Calu3 (cell line): ENCODE measurements at places on chromosomes 3 and 15. TPM values are rescaled to one million over a fixed set of nuclear protein-coding genes. Genes with fewer than 3 reads are reported as not detected.
A peak's percentile ranks its signal among the peaks of the same experiment; 100 is the strongest.

Gene RGMA
- 0.73 and 0.78 TPM in 2 replicates for total RNA-seq

Gene DNAJA4
- total RNA-seq, result 52.1 and 53.6 TPM in 2 replicates

Gene ACTR8
- 21.5 and 28.1 TPM in 2 replicates for total RNA-seq

Gene NUP210
- total RNA-seq, result 59.8 and 76.9 TPM in 2 replicates

Gene SLC28A2
- not detected in 2 replicates for total RNA-seq

Gene HIGD2B
- total RNA-seq, result 0.34 TPM in 1 of 2 replicates, not detected in the other

Gene SMCO1
- not detected in 2 replicates for total RNA-seq

GRCh38 chr3:188051801-188052168, 102.2 kb upstream of the LPP start:
- no peak for DNase-seq

DNA sequence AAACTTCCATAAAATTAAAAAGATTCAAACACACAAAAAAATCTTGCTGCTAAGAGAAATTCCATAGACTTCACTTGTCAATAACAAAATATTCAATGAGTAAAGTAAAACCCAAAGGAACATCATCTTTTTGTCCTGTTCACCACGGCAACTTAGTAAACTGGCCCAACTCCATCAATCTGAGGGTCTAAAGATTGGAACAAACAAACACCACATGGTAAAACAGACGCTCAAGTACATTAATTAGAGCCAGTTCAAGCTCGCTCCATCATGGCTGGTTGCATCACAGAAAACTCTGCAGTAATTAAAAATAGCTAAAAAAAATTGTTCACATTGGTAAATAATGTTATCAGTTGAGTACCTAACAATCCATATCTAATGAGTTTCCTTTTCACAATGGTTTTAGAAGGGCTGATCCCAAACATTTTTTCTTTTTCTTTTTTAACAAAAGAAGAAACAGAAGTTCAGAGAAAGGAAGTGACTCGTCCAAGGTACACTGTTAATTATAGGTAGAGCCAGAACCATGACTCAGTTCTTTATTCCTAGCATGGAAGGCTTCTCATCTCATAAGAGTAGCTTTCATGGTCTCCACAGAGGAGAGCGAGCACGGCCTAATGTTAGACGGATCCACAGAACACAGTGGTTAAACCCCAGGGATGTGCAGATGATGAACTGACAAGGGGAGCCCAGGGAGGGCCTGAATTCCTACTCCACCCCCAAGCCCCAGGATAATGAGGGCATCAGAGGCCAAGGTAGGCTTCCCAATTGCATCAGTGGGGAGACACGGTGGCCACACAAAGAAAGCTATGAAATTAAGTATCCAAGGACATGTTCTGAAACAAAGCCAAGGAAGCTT, 79.2 kb upstream of the ARHGEF3 start:
- no peak for DNase-seq

DNA sequence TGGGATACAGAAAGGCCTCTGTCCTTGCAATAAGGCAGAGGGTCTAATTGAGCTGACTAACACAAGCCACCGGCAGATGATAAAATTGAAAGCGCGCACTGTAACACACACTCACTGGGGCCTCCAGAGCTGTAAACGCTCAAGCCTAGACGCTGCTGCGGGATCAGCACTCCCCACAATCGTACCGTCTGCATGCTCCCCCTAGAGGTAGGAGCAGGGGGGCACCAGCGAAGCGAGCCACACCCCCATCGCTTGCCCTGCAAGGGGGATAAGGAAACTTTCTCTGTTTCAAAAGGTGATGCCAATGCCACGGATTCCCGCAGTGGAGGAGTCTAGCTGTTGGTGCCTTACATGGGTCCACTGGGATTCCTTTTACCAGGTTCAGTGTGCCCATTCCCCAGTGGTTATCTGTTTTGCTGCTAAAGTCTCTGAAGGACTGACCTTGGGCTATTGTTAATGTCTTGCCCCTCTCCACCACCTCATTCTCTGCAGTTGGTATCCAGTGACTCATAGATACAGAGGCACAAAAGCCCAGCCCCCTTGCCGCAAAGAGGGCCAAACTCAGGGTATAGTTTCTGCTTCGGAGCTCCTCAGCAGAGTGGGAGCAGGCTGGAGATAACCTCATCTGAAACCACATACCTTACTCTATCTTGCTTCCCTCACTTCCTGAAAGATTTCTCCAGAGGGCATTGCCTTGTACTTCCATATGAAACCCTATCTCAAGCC, 139.3 kb upstream of the KBTBD8 start:
- no peak for DNase-seq

DNA sequence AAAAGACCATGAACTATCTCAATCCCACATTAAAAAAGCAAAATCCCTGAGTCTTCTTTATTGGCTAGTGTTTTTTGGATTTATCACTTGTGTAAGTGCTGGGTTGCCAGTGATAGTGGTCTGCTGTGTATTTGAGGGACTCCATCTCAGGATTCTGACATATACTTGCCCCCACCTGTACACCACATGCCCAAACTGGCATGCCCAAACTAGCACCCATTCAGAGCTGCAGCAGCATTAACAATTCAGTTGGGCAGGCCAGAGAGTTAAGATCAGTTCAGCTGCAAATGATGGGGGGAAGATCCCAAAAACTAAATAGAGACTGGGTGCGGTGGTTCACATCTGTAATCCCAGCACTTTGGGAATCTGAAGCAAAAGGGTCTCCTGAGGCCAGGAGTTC, 6.3 kb upstream of the TIPIN start:
- DNase-seq, result no peak

DNA sequence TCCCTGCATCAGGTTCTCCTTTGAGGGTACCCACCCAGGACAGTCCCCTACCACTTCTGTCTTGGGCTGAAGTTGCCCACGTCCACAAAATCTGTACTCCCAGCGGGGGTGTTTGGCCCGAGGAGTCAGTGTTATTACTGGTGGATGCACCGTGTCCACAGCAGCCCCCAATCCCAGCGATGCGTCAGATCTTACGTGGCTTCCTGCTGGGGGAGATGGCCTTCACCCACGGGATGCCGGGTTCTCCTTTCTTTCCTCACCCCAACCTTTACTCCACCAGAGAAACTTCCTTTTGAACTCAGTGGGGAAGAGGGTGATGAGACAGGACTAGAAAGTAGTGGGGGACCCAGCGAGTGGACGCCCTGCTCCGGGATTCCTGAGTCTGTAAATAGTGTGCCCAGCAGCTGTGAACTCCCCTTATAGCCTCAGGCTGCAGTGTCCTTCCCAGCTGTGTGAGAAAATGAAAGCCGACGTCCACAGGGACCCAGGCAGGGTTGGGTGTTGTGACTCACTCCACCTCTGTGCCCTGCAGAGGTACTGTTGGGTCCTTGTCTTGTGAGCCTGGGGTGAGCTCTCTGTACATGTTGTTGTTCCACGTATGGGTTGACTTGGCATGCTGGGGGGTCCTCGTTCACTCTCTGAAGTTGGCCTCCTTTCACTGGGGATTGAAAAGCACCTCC, 31.5 kb downstream of the CRTAP start:
- DNase-seq, result no peak

DNA sequence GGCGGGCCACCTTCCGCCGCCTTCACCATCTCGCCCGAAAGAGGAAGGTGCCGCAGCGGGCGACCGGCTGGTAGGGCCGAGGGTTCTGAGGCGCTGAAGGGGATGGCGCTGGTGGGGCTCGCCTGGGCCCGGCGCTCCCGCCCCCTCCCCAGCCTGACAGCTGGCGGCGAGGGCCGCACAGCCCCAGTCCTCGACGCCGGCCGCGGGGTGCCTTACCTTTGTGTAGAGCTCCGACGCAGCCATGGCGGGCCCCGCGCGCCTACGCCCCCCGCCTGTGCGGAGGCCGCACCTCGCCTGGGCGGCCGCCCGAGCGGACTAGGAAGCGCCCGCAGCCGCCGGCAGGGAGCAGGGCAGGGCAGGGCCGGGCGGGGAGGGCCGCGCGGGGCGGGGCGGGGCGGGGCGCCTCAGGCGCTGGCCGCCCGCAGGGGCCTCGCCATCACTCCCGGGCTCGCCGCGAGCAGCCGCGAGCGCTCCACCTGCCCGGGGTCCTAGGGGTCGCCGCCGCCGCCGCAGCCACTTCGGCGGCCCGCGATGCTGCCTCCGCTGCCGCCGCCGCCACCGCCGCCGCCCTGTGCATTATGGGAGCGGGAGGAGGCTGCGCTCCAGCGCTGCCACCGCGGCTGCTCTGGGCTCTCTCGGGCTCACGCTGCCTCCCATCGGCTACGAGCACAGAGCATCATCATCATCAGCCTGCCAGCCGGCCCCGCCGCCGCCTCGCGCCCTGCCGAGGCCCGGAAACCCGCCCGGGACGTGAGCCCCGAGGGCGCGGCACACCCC, at the start of gene MYO5A:
Gene MYO5A (minus strand): TSS at position 317 of the 777 bp plus-strand sequence. CDS start 74 bp downstream, at position 243.
- peak; percentile 57 for DNase-seq

DNA sequence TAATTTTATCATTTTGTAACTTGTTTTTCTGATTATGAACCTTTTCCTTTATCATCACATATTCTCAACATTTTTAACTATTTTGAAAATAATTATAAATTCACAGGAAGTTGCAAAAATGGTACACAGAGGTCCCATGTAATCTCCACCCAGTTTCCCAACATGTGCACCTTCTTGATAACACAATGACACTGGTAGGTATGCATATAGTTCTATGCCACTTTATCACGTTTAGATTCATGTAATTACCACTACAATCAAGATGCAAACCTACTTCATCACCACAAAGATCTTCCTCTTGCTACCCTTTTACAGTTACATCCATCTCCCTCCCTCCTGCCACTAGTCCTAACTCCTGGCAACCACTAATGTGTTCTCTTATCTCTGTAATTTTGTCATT, 413.9 kb downstream of the SHQ1 start:
- no peak for DNase-seq

DNA sequence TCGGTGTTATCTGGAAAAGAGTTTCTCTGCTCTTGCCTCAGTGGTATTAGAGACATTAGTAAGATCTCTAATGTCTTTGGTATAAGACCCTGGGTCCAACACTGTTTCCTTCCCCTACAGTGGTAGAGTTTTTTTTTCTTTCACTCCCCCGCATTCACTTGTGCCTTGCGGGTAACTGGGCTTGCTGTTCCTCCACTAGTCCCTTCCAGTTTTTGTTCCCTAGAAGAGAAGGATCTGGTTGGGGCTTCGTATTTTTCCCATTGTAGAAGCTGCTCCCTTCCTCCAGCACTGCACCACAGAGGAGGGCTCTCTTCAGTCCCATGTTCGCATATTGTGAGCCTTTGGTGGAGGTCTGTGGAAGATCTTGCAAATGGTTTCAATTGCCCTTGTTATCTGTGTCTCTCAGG, 13.7 kb downstream of the CTDSPL2 start:
- no peak for DNase-seq

- no peak for DNase-seq
Measured at GRCh38 chr3:17133632-17134545, 249.1 kb downstream of the PLCL2 start.

- peak; percentile 48 for DNase-seq
Measured at GRCh38 chr15:55741833-55742497, 987 bp downstream of the PRTG start.

- DNase-seq, result no peak
Measured at GRCh38 chr3:11726146-11726545, 82.4 kb upstream of the VGLL4 start.

DNA sequence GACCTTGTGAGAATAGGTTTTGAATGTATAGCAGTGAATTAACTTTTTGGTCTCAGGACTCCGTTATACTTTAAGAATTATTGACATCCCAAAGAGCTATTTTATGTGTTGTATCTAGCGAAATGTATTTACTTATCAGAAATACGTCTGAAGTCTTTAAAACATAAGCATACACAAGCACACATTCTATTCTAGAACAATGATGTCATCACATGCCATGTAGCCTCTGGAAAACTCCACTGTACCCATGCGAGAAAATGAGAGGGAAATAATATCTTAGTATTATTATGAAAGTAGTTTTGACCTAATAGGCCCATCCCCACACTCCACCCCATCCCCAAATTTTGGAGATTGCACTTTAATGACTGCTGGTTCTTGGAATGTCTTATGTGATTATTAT, 1.5 kb downstream of the POLR2M start:
- no peak for DNase-seq

GRCh38 chr15:64912379-64913325, 950 bp downstream of the ANKDD1A start:
- no peak for DNase-seq

- DNase-seq, result no peak
Measured at GRCh38 chr15:65258375-65259262, 28.1 kb downstream of the PARP16 start.

DNA sequence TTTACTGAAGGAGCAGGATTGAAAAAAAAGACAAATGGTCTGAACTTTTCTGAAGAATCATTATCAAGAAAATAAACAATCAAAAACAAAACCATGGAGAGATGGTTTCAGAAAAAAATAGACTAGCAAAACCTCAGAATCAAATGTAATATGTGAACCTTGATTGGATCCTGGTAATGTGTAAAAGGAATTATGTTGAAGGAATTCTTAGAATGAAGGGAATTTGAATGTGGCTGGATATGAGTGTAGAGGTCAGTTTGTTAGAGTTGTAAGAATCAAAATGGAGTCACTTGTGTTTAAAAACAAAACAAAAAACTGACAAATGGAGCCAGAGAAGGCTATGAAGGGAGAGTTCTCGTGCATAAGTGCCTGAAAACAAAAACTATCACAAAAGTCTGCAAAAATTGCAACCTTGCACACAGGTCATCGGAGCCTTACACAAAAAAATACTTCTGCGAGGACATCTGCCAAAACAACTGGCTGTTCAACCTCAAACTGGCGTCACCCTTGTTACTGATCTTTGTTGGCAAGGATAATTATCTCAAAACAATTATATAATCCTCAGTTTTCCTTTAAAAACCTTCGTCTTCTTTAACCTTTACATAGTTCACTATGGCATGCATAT, 19.1 kb upstream of the ATP13A3 start:
- DNase-seq, result no peak
